ENCODE measurements at places on chromosomes 7 and 10.

DNA sequence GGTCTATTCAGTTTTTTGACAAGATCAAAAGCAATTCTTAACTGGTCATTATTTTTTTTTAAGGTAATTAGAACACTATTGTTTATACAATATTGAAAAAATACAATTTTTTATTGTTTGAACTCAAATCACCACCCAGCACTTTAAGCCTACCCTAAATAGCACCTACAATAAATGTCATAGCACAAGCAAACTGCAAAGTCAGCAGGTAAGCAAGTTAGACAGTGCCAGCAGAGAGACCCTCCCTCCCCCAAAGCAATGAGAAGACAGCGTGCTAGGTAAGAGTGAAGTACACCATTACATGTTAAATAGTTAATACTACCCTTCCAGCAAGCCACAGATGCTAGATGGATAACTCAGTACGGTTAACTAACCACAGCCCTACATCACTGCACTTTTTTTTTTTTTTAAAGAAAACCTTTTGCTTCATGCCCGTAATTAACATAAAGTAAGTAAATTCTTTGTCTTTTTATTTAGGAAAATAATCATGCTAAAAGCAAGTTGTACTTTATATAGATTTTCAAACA, 120.0 kb downstream of the UBE2H start:
- DNase-seq, result no peak

- peak; percentile 35 for DNase-seq
Measured at GRCh38 chr7:106717955-106718871, 57.3 kb upstream of the CCDC71L start.

- DNase-seq, result no peak
Measured at GRCh38 chr7:69438584-69439412, 159.5 kb upstream of the AUTS2 start.

DNA sequence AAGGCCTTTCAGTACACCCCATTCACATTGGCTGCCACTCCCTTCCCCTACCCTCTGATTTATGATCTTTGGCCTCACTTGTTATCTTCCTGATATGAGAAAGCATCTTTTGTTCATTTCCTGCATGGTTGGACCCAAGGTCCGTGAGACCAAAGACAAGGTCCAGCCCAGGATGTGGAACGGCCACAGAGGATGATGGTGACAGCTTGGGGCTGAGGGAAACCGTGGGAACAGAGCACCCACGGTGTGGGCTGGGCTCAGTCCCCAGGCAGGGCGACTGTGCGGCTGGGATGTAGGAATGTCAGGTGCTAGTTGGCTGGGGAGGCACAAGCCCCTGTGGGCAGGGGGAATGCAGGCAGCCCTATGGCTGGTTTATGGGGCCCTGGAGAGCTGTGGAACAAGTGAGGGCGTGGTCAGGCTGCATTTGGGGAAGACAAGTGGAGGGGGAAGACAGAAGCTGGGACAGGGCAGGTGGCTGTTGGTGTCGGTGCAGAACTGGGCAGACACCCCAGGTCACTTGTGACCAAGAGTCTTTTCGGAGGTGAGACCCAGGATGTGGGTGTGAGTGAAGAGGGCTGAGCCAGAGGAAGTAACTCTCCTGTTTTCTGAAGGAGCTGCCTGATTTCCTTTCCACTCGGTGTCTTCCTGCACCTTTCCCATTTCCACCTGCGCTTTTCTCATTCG, 51.7 kb upstream of the IGFBP3 start:
- DNase-seq, result no peak

- DNase-seq, result no peak
Measured at GRCh38 chr10:68403701-68404100, 3.4 kb downstream of the RUFY2 start.

GRCh38 chr7:76380623-76380966, 21.8 kb upstream of the YWHAG start:
- no peak for DNase-seq

DNA sequence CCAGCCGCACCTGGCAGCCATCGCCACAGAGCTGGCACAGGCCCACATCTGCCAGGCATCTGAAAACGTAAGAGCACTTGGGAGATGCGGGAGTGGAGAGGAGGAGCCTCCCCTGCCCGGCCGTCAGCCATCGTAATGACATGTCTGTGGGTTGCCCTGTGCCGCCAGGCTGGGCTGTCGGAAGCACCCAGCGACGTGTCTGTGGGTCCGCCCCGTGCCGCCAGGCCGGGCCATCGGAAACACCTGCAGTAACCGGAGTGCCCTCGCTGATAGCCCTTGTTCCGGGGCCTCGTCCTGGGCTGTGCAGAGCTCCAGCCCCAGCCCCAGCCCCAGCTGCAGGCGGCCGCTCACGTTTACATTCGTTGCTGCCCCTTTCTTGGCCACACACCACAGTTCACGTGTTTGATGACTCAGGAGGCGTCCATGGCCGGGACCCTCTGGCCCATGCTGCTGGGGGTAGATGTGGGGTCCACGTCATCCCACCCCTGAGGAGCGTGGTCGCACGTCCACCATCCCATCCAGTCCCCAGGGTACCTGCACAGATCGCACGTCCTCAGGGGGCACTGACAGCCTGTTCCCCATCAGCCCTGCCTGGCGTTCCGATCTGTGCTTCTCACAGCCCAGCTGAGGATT, 30.0 kb upstream of the PRKAR1B start:
- DNase-seq, result no peak

- DNase-seq, result no peak
Measured at GRCh38 chr10:61626209-61626608, 36.5 kb upstream of the CABCOCO1 start.

GRCh38 chr7:45394117-45394708, 180.0 kb upstream of the ADCY1 start:
- DNase-seq, result no peak

GRCh38 chr10:48948470-48949037, 8.9 kb upstream of the LRRC18 start:
- no peak for DNase-seq

DNA sequence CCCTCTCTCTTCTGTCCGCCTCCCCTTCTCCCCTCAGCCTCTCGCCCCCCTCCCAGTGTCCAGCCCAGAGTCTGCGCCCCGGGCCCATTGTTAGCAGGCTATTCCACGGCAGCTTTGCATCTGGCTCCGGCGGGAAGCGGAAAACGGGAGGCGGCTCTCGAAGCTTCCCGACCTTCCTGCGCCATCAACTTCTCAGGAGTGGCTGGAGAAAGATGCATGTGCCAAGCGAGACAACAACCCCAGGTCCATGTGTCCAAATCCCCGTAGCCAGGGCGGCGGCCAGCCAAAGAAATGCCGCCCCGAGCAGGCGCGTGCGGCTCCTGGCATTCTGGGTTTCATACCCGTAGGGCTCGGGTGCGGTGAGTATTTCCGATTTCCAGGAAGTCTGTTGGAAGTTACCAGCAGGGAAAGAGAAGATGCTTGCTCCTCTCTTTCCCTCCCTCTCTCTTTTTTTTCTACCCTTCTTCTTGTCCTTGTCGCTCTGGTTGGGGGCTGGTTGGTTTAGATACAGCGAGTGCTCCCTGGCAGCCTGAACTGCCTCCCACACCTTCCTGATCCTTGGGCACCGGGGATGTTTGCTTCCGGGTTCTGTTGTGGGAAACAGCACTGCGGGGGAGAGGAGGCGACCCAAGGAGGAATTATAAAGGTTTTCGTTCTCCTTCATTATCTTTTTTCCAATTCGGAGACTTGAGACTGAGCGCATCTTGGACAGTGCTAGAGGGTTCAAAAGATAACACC, 1.2 kb upstream of the HOXA2 start:
- no peak for DNase-seq

GRCh38 chr10:95246582-95247051, 44.2 kb downstream of the PDLIM1 start:
- peak; percentile 59 for DNase-seq

- DNase-seq, result peak; percentile 59
Measured at GRCh38 chr10:86899670-86900276, 57.6 kb downstream of the MMRN2 start.

DNA sequence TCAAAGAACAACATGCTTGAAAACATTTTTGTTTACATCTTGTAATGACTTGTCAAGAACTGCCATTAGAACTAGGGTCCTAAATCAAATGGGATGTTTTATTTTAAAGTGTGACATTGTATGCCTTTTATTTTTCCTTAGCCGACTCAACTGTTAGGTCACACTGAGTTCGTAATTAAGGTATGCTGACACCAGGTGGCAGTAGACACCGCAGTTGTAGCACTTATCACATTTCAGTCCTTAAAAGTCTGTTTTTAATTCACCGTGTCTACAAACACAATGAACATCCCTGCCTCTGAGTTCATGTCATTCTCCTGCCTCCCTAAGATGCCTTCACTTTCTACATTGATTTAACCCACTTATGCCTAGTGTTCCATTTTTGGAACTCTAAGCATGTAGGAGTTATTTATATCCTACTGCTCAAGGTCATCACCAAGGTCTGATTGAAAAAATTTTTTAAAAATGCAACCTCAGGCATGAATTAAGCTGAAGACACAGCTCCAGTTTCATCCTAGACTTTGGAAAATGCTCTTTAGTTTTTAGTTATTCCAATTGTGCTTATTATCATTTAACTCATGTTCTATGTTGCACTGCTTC, 186.1 kb downstream of the BMPER start:
- no peak for DNase-seq

- DNase-seq, result no peak
Measured at GRCh38 chr7:50418526-50419290, 31.4 kb downstream of the FIGNL1 start.
